Gastroesophageal sphincter (tissue), 4 donors: ENCODE measurements at places on chromosomes 3 and 15.

DNA sequence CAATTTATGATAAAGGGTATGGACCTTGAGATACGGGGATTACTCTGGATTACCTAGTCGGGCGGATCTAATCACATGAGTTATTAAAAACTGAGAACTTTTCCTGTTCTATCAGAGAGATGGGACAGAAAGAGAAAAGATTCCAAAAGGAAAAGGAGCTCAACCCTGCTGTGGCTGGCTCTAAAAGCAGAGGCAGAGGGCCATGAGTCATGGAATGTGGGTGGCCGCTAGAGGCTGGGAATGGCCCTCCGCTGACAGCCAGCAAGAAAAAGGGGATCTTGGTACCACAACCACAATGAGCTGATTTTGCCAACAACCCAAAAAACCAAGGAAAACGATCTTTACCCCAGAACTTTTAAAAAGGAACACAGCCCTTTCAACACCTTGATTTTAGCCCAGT, 210.0 kb downstream of the MAGI1 start:
- no peak for ATAC-seq

GRCh38 chr3:137946356-137946973, 63.5 kb upstream of the CLDN18 start:
- no peak for ATAC-seq

DNA sequence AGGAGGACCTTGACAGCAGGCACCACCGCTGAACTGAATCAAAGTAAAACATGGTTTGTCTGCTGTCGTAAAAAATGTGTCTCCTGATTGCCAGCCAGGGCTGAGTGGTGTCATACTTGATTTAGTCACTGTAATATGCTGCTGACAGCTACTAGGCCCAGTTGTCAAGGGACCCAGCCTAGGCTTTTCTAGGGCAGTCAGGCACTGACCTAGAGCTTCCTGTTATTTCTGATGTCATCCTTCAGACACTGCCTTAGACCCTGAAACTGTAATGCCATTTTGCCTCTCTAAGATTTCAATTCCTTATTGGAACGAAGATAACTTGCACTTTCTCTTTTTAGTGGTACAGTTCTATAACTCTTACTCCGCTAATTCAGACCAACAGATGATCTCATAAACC, 2.6 kb upstream of the MRPL3 start:
- ATAC-seq, result no peak

DNA sequence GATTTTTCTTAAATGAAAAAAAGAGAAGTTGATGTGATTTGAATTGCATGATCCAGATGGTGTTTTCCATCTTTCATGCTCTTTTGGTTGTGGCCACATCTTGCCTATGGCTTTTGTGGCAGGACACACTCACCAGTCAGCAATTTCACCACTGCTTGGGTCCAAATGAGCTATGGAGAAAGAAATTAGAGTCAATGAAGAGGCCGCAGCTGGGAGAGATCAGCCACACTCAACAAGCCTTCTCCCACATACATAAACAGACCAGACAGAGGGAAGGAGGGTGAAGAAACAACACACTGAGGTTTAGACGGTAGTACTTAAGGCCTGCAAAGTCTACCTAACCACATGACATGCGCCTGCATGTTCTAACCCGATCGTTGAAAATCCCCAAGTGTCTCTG, 110.7 kb upstream of the CDIN1 start:
- peak; percentile 85 for ATAC-seq

DNA sequence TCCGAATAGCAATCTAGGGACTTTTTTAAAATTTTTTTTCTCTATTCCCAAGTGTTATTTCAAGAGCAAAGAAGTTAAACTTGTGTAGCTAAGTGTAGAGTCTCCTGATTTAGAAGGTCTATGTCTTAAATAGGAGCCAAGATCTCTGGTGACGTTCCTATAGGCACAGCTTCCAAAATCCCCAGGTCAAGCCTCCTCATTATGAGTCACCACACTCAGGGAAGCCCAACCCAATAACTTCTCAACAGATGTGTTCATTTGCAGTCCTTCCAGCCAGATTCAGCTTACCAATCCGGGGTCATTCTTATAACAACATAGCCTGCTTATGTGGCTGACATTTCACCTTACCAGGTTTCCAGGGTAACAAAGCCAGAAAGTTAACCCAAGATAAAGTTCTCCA, 270.3 kb downstream of the IL5RA start:
- ATAC-seq, result peak; percentile 51

DNA sequence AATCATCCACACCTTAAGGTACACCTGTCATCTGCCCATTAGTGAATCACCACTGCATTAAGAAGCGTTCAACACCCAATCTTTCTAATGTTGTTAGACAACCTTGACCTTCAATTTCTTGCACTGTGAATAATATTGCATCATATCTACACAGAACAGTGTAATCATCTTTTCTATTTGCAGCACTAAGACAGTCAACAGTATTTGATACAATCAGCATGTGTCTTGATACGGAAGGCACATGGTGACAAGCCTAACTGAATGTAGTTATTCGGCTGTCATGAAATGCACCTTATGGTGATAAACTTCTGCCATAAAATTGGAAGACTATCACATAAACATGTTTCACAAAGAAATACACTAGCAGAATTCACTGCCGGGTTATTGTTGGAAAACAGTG, 253.9 kb upstream of the THRB start:
- ATAC-seq, result no peak

GRCh38 chr3:98454929-98455328, 8.1 kb upstream of the OR5K1 start:
- ATAC-seq, result no peak

- ATAC-seq, result no peak
These were observed 56.9 kb upstream of the NR2C2 start for GRCh38 chr3:14890476-14890875.

DNA sequence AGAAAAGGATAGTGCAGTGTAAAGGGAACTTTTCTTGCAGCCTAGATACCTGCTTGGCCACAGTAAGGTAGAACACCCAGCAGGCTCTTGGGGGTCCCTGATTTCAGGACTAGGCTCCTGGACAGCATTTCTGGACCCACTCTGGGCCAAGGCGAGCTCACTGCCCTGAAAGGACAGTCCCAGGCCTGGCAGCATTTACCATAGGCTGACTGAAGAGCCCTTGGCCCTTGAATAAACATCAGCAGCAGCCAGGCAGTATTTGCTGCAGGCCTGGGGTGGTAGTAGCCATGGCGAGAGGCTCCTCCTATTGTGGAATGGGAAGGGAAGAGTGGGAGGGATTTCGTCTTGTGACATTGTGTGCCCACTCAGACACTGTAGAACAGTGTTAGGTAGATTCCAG, 529.2 kb downstream of the TUSC7 start:
- no peak for ATAC-seq

DNA sequence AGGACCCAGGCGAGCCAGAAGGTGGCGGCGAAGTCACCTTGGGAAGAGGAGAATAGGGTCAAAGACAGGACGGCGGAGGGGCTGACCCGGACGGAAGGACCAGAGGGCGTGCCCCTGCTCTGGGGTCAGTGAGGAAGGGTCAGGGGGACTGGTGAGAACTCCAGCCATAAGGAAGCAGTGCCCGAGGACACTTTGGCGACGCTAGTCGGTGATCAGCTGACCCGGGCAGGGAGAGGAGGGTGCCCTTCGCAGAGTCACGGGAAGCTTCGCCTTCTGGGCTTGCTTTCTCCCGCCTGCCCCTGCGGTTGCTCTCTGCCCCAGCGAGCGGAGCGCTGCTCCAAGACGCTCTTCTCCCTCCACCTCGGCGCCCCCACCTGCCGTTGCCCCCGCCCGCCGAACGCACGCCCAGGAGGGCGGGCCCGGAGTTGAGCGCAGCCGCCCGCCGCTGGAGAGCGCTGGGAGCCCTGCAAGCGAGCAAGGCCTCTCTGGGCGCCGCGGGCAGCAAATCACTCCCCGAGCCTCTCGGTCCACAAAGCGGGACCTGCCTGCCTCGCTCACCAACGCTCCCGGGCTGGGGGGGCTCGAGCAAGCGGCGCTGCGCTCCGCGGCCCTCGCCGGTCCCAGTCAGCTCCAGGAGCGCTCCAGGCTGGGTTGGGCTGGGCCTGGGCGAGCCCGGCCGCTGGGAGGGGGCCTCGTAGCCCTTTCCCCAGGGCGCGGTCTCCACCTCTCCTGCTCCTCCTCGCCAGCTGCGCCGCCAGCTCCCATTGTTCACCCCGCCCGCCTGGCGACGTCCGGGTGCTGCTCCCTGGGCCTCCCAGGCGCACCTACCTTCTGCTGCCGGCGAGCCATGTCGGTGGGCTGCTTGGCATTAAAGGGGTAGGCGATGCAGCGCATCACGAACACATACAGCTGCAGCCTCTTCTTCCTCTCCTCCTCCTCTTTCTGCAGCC, 1.2 kb downstream of the CADPS start:
- peak; percentile 36 for ATAC-seq

GRCh38 chr3:43497905-43498365, 123.9 kb downstream of the ANO10 start:
- no peak for ATAC-seq

DNA sequence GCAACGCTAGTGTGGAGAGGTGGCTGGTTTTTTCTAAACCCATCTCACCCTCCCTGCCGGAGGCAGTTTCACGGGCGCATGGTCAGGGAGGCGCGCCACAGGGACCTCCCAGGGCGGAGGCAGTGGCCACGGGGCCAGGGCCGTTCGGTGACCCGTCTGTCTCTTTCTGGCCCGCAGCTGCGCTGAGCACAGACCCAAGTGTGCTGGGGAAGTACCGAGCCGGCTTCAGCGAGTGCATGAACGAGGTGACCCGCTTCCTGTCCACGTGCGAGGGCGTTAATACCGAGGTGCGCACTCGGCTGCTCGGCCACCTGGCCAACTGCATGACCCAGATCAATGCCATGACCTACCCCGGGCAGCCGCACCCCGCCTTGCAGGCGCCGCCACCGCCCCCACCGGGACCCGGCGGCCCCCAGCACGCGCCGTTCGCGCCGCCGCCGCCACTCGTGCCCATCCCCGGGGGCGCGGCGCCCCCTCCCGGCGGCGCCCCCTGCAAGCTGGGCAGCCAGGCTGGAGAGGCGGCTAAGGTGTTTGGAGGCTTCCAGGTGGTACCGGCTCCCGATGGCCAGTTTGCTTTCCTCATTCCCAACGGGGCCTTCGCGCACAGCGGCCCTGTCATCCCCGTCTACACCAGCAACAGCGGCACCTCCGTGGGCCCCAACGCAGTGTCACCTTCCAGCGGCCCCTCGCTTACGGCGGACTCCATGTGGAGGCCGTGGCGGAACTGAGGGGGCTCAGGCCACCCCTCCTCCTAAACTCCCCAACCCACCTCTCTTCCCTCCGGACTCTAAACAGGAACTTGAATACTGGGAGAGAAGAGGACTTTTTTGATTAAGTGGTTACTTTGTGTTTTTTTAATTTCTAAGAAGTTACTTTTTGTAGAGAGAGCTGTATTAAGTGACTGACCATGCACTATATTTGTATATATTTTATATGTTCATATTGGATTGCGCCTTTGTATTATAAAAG, 1.8 kb downstream of the HES1 start:
- ATAC-seq, result no peak

- ATAC-seq, result no peak
These were observed 58.5 kb downstream of the ANXA2 start for GRCh38 chr15:60339236-60339635.

GRCh38 chr3:42025370-42026138, 63.7 kb upstream of the ULK4 start:
- peak; percentile 98 for ATAC-seq

- no peak for ATAC-seq
These were observed 81.8 kb downstream of the USP13 start for GRCh38 chr3:179734497-179735281.

DNA sequence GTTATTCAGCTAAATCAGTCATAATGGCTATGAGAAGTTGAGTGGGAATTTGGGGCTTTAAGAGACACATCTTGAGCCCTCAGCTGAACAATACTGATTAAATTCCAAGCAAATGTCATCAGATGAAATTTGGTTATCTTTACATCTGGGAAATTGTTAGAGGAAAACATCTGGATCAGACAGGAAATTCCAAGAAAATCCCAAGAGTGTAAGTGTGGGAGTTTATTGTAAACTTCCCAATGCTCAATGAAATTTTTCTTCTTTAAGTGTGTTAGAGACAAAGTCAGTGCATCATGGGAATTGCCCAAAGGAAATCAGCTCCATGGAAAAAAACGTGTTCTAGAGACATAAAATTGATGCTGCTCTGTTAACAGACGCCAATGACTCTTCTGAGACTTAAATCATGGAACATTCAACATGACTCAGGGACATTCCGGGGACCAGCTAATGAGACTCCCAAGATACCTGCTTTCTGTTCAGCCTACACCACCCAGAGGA, 19.8 kb upstream of the DCLK3 start:
- no peak for ATAC-seq

DNA sequence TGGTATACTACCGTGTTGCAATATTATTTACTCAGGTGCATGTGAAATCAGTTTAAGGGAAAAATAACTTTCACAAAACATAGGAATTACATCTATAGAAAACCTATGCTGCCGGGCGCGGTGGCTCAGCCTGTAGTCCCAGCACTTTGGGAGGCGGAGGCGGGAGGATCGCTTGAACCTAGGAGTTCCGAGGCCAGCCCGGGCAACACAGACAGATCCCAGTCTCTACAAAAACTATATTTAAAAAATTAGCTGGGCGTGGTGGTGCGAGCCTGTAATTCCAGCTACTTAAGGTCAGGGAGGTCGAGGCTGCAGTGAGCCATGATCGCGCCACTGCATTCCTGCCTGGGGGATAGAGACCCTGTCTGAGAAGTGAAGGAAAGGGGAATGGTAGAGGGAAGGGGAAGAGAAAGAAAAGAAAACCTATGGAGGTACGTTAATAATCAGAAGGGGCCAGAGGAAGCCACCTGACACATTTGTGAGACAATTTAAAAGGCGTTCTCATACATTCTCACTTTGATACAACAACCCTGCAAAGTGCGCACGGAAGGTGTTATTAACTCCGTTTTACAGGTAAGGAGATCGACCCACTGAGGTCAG, 456 bp upstream of the TMEM62 start:
- no peak for ATAC-seq

GRCh38 chr15:74817370-74817737, 4.7 kb downstream of the LMAN1L start:
- ATAC-seq, result peak; percentile 78

DNA sequence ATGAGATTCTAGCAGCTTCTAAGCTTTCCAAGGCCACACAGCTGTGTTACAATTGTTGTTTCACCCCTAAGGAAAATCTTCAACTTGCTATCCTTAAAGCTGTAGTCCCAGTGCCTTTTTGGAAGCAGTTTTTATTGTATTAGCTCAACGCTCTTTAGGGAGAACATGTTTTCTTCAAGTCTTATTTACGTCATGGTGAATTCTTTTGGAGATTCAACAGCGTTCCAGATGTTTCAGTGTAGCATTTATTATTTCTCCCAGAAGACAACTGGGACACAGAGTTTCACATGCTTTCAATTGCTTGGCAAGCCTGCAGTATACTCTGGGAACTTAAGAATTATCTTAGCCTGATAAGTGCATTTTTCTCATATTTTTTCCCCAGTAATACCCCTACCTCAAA, 888.3 kb downstream of the PLOD2 start:
- ATAC-seq, result peak; percentile 85

DNA sequence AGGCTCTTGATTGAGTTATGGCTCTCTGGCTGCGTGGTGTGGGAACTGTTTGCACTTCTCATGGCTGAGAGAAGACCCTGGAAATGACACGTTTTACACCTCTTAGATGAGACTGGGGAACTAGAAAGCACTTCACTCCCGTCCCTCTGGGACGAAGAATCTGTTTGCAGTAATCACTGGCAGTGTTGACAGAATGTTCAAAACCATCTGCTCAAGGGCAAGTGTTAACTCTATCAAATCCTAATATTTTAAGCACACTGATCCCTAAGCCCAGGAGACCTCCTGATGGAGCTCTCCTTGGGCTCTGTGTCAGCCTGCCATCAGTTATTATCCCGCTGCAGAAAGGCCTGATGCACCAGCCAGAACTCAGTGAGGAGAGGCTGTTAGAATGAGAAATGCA, 323.8 kb upstream of the DNAJC19 start:
- ATAC-seq, result no peak

GRCh38 chr3:108728934-108729333, 28.3 kb downstream of the RETNLB start:
- ATAC-seq, result no peak
